Skin of body (tissue), 3 donors: ENCODE measurements at places on chromosomes 1 and 21.

DNA sequence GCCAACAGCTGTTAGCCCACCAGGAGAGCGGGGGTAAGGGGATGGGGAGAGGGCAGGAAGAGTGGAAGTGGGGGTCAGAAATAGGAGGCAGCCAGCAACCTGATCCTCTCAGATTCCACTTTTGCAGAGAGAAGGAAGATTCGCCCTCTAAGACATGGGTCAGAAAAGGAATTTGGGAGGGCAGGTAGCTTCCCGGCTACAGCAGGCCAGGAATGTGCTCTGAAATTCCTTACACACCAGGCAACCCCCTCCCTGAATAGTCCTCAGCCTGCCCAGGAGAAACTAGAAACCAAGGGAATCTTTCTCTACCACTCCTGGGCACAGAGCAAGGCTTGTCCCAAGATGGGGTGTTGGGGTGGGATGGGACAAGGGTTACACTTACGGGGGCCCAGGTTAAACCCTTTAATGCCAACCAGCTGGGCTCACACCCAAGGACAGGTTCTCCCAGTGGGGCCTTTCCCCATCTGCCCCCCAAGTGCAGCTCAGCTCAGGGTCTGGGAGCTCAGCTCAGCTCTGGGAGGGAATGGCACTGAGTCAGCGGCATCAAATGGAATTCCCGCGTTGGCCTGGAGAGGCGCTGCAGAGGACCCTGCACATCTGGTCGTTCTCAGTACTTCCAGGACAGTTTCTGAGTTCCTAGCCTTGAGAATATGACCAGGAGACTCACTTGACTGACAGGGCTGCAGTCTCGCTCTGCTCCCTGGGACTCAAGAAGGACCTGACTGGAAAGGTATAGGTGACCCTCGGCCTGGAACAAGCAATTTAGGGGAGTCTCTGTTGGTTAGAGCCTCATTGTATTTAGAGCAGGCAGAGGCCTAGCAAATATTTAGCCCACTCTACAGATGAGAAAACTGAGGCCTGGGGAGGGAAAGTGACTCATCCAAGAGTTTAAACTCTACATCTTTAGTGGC lies 761 bp downstream of the TNNT2 start:
- no peak for DNase-seq

GRCh38 chr1:181676269-181676668 lies 193.0 kb downstream of the CACNA1E start:
- DNase-seq = peak; percentile 1

- no peak for DNase-seq
These were observed 77.8 kb upstream of the C1orf105 start for GRCh38 chr1:172342584-172343239.

GRCh38 chr1:54649921-54650320 lies 8.3 kb downstream of the MROH7 start:
- no peak for DNase-seq

- peak; percentile 22 for DNase-seq
These were observed 24.0 kb downstream of the NGF start for GRCh38 chr1:115314092-115314491.
